ENCODE measurements at places on chromosomes 4 and X. TPM values are rescaled to one million over a fixed set of nuclear protein-coding genes. Genes with fewer than 3 reads are reported as not detected.

DNA sequence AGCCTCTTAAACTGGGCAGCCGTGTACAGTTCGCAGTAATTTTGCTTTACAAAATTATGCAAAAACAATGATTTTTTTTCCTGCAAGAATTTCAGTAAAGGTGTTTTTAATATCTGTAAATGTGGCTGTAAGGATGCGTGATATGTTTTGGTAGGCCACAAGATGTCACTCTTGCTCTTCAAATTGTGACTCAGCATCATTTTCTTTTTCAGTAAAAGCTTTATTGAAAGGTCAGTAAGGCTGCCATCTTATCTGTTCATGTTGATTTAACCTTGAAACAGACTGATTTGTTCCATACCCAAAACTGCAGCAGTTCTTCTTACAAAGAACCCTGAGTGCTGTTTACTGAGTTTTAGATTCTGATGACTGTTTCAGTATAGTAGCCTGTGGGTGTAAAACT, 39.9 kb downstream of the TXLNG start:
- H3K27ac ChIP-seq: no peak overlapping the region
- no peaks in the 10 kb centered on the region for H3K27me3 ChIP-seq
- H3K36me3 ChIP-seq: peaks cover 15% of the 10 kb centered on the region
- peak; percentile 71 for DNase-seq
- no peak overlapping the region for H3K4me3 ChIP-seq

Gene MAP3K15
- 0.06 TPM for total RNA-seq

Gene NUDT11
- total RNA-seq: 44.6 TPM

GRCh38 chr4:129561886-129562671, 466.1 kb downstream of the C4orf33 start:
- no peak for DNase-seq
- no peak overlapping the region for H3K27ac ChIP-seq
- no peak overlapping the region for H3K4me3 ChIP-seq
- no peaks in the 10 kb centered on the region for H3K27me3 ChIP-seq
- no peaks in the 10 kb centered on the region for H3K36me3 ChIP-seq

Gene WAS
- total RNA-seq: 1.1 TPM

Gene ATP2B3
- 0.42 TPM for total RNA-seq

Gene TBCK
- total RNA-seq: 28.7 TPM

DNA sequence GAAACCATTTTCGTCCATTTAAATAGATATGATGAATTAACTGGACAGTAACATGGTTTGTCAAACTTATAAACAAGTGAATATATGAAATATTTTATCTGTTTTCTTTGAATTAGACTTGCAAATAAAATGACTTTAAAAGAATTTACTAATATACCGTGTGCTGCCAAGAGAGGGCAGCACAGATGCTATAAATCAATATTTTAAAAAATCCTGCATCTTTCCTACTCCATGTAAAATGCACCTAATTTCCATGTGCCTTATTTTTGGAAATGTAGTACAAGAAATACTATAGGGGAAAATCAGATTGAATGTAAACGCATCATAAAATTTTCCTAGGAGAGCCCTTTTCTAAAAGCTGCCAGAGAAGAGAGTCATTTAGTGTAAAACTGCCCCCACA, 62.2 kb downstream of the PRKX start:
- no peaks in the 10 kb centered on the region for H3K27me3 ChIP-seq
- DNase-seq: peak; percentile 43
- H3K4me3 ChIP-seq: no peak overlapping the region
- no peaks in the 10 kb centered on the region for H3K4me1 ChIP-seq

DNA sequence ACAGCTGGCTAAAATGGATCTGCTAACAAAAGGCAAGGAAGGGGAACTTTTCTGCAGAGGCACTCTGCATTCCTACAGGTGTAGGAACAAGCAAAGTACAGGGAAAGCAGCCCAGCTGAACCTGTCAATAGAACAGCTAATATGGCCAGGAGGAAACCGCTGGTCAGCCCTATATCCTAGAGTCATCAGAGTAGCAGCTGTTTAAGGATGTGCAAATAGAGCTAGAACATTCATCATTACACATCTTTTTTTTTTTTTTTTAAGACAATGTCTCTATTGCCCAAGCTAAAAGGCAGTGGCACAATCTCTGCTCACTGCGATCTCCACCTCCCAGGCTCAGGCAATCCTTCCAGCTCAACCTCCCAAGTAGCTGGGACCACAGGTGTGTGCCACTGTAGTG, 163.0 kb downstream of the BTC start:
- H3K4me3 ChIP-seq: no peak overlapping the region
- DNase-seq: no peak
- H3K27me3 ChIP-seq: no peaks in the 10 kb centered on the region
- H3K27ac ChIP-seq: no peak overlapping the region

DNA sequence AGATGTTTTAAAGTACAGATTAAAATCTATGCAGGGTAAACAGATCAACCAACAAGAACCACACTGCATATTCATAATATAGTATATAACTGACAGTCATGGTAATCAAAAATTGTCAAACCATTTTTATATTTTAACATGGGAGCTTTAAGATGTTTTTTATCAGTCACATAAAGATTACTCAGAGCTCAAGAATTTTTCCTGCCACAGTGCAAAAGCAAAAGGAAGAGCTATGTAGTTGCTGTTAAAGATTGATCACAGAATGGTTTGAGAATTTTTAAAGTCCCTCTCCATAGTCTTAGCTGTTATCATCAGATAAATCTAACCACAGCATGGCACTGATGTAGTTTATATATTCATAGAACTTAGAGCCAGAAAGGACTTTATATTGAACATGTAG, 8.5 kb downstream of the RAB9B start:
- H3K4me1 ChIP-seq: no peaks in the 10 kb centered on the region
- no peak overlapping the region for H3K27ac ChIP-seq
- H3K4me3 ChIP-seq: no peak overlapping the region
- H3K27me3 ChIP-seq: peaks cover 10% of the 10 kb centered on the region
- DNase-seq: no peak

DNA sequence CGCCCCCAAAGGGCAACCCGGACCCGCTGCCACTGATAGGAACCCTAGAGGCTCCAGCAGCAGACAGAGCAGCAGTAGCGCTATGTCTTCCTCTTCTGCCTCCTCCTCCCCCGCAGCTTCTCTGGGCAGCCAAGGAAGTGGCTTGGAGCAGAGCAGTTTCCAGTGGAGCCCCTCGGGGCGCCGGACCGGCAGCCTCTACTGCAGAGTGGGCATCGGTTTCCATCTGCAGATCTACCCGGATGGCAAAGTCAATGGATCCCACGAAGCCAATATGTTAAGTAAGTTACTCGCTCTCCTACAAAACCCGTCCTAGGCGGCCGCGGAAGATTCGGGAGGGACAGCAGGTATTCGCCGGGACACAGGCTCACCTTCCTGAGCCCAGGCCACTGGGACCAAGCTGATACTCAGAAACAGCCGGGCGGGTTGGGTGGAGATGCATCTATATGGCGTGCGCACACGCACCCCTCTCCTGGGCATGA, 477 bp downstream of the FGF5 start:
- no peaks in the 10 kb centered on the region for H3K36me3 ChIP-seq
- H3K27me3 ChIP-seq: peaks cover 70% of the 10 kb centered on the region
- H3K4me3 ChIP-seq: no peak overlapping the region
- DNase-seq: no peak

DNA sequence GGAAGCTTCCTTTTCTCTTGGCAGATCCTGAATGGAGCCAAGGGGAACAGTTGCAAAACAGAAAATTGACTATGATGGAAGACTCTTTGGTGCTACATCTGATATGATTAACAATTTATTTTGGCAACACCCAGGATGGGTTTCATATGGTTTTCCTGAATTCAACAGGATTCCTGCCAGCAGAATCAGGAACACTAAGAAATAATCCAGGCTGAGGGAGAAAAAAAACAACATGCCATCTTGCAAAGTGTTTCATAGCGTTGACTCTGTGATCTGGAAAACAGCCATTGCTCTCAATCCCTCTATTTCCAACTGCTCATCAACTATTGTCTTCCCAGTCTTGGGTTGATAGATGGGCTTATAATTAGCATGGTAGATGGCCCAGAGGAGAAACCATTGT, 303.8 kb upstream of the KLF3 start:
- no peak overlapping the region for H3K4me3 ChIP-seq
- DNase-seq: no peak
- H3K27ac ChIP-seq: no peak overlapping the region
- no peaks in the 10 kb centered on the region for H3K4me1 ChIP-seq

GRCh38 chr4:39706334-39706733, 8.4 kb downstream of the UBE2K start:
- H3K4me3 ChIP-seq: no peak overlapping the region
- H3K27me3 ChIP-seq: no peaks in the 10 kb centered on the region
- H3K27ac ChIP-seq: no peak overlapping the region
- DNase-seq: no peak
- peaks cover 27% of the 10 kb centered on the region for H3K4me1 ChIP-seq

Gene IL13RA2
- not detected for total RNA-seq

Gene SH3RF1
- 15.3 TPM for total RNA-seq

GRCh38 chrX:127124871-127125270, 305.3 kb downstream of the PRR32 start:
- H3K36me3 ChIP-seq: no peaks in the 10 kb centered on the region
- no peak for DNase-seq
- no peaks in the 10 kb centered on the region for H3K27me3 ChIP-seq
- no peak overlapping the region for H3K4me3 ChIP-seq
- no peaks in the 10 kb centered on the region for H3K4me1 ChIP-seq
- H3K27ac ChIP-seq: no peak overlapping the region

DNA sequence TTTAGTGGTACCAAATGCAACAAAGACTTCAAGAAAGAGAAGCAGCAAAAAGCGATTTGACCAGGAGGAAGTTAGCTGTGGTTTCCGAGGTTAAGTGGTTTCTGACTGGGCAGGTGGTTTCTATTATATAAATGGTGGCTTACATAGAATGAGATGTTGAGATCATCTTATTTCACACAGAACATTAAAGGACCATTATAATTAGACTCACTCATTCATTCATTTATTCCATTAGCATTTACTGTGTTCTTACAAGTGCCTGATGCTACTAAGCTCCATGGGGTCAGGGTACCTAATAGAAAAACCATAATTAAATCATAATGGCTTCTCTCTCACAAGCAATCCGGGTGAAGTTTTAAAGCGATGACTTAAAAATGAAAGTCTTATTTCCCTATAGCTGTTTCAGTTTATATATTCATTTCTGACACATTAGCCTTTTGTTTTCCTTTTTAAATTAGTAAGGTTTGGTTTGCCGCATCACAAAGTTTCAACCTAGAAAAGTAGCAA, 10.6 kb downstream of the TSPAN6 start:
- no peak overlapping the region for H3K27ac ChIP-seq
- H3K27me3 ChIP-seq: no peaks in the 10 kb centered on the region
- DNase-seq: no peak
- no peak overlapping the region for H3K4me3 ChIP-seq
- no peaks in the 10 kb centered on the region for H3K4me1 ChIP-seq
- no peaks in the 10 kb centered on the region for H3K36me3 ChIP-seq

DNA sequence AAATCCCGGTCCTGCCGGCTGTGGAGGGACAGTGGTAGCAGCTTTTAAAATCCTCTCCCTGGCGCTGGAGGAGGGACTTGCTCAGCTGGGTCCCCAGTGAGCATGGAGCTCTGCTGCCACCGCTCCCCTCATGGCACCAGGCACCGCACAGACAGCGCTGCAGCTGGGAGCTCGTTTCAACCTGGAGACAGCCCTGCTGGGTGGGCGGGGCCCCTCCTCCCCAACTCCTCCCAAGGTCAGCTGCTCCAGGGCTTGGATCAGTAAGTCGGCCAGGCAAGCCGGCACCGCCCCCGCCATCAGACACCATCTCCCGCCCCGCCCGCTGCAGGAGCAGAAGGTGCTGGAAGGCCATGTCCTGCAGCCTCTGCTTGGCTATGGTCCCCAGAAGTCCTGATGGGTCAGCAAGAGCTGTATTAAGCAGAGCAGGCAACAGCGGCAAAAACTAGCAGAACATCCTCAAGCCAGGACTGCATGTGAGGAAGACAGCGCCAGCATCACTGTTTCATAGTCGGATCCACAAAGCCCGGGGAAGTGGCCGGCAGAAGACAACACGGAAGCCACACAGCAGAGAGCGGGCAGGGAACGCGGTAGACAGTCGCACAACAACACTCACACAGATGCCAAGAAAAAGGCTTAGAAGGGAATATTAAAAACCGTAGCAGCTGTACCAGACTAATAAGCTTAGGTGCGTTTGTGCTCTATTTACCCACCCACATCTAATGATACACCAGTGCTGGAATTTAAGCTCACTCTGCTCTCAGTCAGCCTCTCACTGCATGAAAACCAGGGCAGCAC, 16.2 kb downstream of the ZFYVE28 start:
- no peaks in the 10 kb centered on the region for H3K27me3 ChIP-seq
- H3K27ac ChIP-seq: no peak overlapping the region
- peaks cover 12% of the 10 kb centered on the region for H3K4me1 ChIP-seq
- DNase-seq: peak; percentile 43
- H3K36me3 ChIP-seq: no peaks in the 10 kb centered on the region

Gene VSIG1
- total RNA-seq: not detected

DNA sequence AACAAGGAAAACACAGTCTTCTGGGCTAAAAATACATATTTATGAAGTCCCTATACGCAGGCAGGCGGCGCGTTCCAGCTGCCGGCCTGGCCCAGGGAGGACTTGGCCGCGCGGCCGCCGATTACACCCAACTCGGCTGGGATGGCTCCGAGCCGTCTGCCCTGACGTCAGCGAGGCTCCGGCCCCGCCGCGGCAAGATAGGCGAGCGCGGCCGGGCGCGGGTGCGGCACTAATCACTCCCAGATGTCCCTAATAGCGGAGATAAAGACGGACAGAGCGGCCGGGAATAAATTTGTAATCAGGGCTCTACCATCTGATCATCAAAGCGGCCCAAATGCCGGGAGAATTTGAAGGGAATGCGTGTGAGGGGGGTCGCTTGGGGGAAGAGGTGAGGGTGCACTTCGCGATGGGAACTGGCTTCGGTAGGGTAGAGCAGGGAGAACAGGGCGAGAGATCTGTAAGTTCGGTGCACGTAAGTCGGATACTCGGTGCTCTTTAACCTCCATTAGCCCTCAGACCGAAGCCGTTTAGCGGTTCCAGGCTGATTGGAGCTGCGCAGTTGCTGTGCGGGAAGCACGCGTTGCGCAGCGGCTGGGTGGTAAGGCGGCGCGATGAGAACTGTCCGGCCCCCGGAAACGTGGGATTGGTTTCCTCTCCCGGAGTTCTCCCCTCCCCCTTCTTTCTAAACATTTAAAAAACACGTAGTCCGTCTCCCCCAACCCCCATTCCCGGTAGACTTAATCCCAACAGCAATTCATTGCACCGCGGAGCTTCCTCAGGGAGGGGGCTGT, 7.7 kb downstream of the HAND2 start:
- peak overlapping the region; percentile 47 for H3K4me3 ChIP-seq
- no peaks in the 10 kb centered on the region for H3K27me3 ChIP-seq
- H3K4me1 ChIP-seq: peaks cover 20% of the 10 kb centered on the region
- DNase-seq: peak; percentile 88

Gene EBP
- 155 TPM for total RNA-seq

DNA sequence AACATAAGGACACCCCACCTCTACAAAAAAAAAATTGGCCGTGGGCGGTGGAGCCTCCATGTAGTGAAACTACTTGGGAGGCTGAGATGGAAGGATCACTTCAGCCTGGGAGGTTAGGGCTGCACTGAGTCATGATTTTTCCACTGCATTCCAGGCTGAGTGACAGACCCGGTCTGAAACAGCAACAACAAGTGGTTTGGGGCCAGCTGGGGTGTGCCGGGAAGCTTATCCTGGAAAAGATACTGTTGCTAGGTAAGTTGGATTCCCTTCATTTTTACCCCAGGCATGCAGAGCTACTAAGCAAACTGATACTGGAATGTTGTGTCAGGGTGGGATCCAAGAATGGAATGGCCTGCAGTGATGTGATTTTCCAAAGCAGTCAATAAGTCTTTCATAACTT, 57.0 kb downstream of the XAGE2 start:
- DNase-seq: no peak
- H3K27ac ChIP-seq: no peak overlapping the region
- H3K27me3 ChIP-seq: no peaks in the 10 kb centered on the region
- no peaks in the 10 kb centered on the region for H3K4me1 ChIP-seq
- H3K4me3 ChIP-seq: no peak overlapping the region

Data from A673 (cell line).